ENCODE measurements at places on chromosomes 11 and 22.

DNA sequence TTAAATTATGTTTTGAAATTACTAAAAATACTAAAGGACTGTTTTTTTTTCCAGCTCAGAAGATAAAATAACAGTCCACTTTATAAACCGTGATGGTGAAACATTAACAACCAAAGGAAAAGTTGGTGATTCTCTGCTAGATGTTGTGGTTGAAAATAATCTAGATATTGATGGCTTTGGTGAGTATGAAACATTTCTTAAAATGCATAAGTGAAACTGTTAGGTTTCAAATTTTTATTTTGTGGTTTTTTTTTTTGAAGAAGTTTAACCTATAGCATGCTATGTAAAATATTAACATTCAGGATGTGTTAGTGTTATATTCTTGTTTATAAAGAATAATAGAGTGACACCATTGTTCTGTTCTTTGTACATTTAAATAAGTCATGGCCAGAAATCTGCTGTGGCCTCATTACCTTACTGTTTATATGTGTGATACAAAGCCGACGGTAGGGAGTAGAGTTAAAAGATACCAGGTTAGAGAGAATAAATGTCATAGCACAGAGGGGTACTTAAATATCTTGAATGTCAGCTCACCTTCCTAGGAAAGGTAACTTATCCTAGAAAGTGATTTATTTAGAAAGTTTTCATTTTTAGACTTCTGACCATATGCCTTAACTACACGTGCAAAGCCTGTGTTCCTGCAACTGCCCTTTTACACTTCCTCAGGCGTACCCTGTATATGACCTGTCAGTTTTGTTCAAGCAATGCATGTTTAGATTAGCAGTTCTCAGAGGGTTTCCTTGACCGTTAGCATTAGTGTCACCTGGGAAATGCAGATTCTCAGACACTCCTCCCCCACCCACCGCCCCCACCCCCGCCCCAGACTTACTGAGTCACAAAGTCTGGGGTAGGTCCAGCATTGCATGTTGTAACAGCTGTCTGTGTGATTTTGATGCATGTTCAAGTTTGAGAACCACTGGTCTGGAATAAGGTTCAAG is 6.3 kb downstream of the FDX1 start:
- DNase-seq = no peak

DNA sequence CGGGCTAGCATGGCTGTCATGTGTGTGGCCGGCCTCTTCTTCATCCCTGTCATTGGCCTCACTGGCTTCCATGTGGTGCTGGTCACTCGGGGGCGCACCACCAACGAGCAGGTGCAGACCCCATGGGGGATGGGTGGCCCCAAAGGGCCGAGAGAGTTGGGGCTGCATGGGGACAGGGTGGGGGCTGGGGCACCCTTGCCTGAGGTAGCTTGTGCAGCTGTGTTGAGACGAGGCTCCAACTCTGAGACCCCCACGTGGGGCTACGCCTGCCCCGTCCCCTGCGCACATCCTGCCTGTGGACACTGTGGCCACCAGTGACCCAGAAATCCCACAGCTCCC is 8.5 kb downstream of the ZDHHC8 start:
- no peak for DNase-seq

- no peak for DNase-seq
These were observed 200.0 kb downstream of the LARGE1 start for GRCh38 chr22:33720166-33720878.

DNA sequence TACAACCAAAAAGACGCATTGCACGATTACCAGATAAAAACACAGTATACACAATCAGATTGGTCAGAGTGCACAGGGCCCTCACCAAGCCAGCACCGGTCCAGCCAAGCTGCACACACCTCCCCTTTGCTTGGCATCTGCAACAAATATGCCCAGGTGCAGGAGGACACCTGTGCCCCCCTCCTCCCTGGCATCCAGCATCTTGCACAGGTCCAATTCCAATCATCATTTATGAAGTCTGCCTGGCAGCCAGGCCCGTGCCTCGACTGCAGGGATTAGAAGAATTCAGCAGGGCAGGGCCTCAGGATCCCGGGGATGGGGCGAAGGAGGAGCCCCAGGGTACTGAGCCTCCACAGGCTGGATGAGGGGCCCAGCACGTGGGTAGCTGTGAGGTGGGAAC is 302.1 kb downstream of the CTTN start:
- DNase-seq = no peak

GRCh38 chr22:43042101-43042780 is 27.3 kb upstream of the PACSIN2 start:
- no peak for DNase-seq

DNA sequence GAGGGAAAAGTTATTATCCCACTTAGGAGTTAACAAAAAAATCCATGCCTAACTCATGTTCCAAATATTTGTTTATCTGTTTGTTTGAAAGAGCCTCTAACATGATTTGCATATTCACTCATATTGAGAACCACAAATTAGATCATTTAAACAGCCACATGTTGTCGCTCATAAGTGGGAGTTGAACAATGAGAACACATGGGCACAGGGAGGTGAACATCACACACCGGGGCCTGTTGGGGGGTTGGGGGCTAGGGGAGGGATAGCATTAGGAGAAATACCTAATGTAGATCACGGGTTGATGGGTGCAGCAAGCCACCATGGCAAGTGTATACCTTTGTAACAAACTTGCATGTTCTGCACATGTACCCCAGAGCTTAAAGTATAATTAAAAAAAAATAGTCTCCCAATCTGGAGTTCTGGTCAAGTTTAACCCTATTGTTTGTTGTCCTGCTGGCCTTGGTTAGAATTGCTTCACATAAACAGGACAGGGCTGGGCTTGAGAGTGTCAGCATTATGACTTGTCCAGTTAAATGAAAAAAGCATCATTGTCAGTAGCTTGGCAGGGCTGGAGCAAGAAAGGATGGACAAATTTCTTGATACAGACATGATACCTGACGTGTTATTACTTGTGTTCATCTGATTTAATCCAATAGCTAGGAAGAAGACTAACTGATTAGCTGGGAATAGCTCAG is 57.8 kb upstream of the PSMA1 start:
- no peak for DNase-seq

GRCh38 chr22:20061481-20061861 is 18.6 kb upstream of the DGCR8 start:
- DNase-seq = no peak

GRCh38 chr11:68997124-68997994 is 15.7 kb downstream of the MRGPRF start:
- DNase-seq = no peak

GRCh38 chr11:134040386-134041302 is 28.2 kb upstream of the JAM3 start:
- DNase-seq = no peak

DNA sequence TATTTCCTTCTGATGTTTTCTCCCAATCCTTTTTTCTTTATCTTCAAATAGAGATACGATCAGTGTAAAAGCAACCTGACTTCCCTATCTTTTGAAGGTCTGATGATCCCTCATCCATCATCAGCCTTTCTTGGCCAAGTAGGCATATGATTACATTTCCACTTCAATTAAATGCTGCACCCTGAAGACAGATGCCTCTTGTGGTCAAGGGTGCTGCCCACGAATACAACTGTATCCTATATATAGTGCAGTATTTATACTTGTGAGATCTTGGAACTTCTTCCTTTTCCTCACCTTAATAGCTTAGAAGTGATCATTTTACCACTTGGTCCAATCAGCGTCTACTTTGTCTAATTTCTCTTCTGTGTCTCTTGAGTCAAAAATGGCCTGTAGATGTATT is 9.3 kb upstream of the ZNRF3 start:
- DNase-seq = no peak

DNA sequence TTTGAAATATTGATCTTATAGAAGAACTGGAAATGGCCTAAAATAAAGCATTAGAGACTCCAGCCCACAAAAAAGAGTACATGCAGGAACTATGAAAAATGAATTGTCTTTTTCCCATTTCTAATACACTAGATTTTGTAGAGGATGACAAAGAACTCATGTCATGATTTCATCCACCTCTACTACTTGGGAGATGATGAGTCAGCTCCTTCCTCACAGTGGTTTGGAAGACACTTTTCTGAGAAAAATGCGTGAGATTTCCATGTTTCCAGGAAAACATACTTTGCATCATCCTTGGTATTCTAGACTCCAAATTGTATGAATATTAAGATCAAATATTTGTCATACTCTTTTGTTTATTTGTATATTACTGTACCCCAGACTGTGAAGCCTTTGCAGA is 500.5 kb downstream of the FAM181B start:
- no peak for DNase-seq

DNA sequence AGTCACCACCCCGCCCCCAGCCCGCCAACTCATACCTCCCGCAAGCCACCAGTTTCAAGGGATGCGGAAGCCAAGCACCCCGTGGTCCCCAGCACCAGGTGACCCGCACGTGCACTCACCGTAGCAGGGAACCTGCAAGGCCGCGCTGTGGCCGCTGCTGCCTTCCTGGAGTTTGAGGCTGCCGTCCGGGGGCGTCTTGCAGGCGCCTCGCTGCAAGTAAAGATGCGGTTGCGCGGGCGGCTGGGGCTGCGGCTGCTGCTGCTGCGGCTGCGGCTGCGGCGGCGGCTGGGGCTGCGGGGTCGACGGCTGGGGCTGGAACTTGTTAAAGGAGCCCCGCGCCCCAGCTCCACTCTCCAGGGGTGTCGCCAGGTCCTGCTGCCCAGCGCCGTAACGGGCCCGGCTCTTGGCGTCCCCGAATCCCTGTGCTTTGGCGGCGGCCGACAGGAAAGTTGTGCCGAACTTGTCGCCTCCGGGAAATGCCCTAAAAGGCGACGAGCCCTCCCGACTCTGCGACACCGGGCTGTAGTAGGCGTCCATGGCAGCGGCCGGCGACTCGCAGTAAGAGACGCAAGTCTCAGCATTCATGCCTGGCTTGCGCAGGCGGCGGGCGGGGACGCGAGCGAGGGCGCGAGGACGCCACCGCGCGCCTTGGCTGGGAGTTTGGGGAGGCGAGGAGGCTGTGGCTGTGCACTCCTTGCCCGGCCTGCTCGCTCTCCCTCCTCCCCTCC is at the start of gene ALX4:
Gene ALX4, minus strand, starts transcription at position 662 of the 728 bp plus-strand sequence. Its CDS starts 77 bp downstream, at position 585.
- DNase-seq = peak; percentile 38

DNA sequence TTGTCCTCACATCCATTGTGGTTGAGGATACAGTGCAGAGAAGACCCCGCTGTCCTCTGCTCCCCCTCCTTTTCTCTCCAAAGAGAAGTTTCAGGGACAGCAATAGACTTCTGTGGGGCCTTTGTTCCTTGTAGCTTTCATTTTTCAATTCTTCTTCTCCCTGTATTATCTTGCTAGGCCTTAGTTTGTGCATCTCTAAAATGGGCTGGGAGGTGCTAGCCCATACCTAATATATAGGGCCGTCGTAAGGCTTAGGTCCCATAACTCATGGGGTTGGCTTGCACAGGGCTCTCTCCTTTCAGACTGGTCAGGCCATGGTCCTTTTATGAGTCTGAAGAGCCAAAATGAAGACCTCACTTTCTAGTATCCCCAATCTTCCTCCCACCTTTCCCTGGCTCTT is 33.0 kb downstream of the ZBTB16 start:
- DNase-seq = no peak

DNA sequence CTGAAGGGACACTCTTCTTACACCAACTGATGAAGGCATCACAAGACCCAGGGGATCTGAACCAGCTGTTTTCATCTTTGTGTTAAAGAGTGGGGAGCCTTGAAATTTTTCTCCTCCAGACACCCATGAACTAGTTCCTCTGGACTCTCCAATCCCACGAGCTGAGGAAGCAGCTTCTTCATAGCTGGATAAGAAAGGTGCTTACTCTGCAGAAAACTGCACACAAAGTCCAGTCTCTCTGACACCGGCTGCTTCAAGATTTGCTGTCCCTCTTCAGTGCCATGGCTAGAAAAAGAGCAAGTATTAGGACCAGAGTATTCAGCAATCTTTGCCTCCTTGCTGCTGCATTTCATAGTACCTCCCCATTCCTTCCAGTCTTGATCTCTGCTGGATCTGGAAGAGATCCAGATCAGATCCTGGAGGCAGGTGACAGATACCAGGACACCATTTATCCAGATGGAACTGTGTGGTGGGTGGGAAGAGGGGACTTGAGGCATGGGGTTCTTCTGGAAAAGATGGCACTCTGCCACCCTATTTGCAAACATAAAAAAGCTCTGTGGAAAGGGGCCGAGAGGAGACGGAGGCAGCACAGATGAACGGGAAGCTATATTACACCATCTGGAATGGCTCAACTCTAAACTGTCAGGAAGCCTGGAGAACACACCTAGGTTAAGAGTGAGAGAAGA is 25.5 kb downstream of the IL18BP start:
- DNase-seq = no peak

GRCh38 chr22:28488825-28489224 is 190.8 kb downstream of the TTC28 start:
- DNase-seq = no peak

DNA sequence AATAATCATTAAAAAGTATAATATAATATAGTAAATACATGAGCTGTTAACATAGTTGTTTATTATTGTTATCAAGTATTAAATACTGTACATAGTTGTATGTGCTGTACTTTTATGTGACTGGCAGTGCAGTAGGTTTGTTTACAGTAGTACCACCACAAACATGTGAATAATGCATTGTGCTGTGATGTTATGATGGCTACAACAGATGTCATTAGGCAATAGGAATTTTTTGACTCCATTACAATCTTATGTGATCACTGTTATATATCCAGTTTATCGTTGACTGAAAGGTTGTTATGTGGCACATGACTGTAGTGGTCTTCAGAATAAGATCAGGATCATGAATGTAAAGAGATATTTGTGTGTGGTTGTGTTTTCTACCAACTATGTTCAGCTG is 577.8 kb downstream of the JRKL start:
- DNase-seq = no peak

- DNase-seq = no peak
These were observed 20.8 kb upstream of the DLAT start for GRCh38 chr11:112004389-112004788.

- no peak for DNase-seq
These were observed 4.1 kb downstream of the MARK2 start for GRCh38 chr11:63843041-63843440.

- peak; percentile 66 for DNase-seq
These were observed 243.9 kb upstream of the SYN3 start for GRCh38 chr22:33302049-33302545.

- DNase-seq = no peak
These were observed 53.7 kb upstream of the HMGXB4 start for GRCh38 chr22:35203583-35203982.

DNA sequence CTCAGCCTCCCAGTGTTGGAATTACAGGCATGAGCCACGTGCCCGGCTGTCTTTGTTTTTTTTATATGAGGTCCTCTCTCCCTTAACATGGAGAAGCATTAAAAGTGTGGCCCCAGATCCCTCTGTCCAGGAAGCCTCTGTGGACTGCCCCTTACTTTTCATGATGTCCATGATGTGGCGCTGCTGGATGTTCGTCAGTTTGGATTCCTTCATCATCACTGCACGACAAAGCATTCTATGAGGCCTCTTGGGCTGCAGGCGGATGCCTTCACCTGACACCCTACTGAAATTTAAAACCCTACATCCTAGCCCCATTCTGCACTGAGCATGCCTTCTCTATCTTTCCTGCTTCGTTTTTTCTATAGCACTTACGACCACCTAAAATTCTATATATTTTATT is 2.1 kb downstream of the C22orf23 start:
- DNase-seq = no peak

Measured in stimulated activated CD4-positive, alpha-beta T cell treated with anti-CD3 and anti-CD28 coated beads, TNF-alpha, amount 100 ng/mL, for 24 hours (primary cell).